ENCODE measurements at places on chromosomes 4 and X.

DNA sequence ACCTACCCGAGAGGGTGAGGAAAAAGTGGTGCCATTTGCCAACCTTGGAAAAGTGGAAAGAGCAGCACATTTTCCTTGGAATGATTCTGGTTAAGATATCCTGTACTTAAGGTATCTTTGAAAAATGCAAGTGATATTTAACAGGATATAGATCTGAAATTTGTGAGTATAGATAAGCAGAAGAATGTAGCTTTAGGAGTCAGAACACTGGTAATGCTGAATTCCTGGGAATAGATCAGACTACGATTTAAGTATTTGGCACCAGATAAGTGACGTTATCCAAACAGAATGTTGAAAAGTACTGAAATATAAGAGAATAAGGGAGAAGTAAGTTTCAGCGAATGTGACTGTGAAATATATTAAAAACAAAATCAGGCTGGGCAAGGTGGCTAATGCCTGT, 210.1 kb downstream of the PCDH7 start:
- DNase-seq: no peak

- no peak for DNase-seq
Measured at GRCh38 chrX:112946227-112946626, 105.6 kb upstream of the AMOT start.

GRCh38 chr4:145189981-145190380, 9.6 kb upstream of the OTUD4 start:
- DNase-seq: no peak

GRCh38 chrX:124441971-124442590, 95.7 kb downstream of the SH2D1A start:
- DNase-seq: no peak

DNA sequence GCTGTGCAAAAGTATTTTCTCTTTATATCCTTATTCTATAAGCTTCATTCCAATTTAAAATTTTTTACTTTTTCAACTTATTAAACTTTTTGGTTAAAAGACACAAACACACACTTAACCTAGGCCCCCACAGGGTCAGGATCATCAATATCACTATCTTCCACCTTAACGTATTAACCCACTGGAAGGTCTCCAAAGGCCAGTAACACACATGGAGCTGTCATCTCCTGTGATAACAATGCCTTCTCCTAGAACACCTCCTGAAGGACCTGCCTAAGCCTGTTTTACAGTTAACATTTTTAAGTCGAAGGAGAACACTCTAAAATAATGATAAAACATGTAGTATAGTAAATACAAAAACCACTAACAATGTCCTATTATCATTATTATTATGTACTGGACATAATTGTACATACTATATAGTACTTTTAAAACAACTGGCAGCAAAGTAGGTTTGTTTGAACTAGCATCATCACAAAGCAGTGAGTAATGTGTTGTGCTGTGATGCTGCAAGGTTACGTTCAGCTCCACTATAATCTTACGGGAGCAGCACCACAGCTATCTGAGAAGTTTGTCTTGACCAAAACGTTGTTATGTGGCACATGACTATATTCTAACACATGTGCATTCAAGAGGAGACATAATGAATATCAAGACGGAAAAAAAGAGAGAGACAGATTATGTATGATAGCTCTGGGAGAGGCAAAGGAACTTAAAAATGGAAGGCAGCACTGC, 33.7 kb downstream of the DHX15 start:
- no peak for DNase-seq

- DNase-seq: no peak
Measured at GRCh38 chr4:176376032-176376614, 56.4 kb downstream of the SPCS3 start.

GRCh38 chr4:151227172-151227571, 49.8 kb upstream of the PRSS48 start:
- DNase-seq: no peak

DNA sequence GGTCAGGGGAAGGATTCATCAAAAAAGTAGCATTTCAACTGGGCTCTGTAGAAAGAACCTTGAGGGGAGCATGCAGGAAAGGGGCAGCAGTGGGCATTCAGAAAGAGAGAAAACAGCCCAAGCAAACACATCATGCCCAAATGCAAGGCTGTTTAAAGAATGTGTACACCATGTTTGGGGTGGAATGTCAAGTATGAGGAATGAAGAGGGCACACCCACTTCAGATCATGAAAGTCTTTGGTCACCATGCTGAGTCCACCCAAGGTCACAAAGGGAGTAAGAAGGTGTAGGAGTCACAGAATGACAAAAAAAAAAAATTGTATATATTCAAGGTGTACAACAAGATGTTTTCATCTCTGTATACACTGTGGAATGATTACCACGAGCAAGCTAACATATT, 9.4 kb downstream of the S100G start:
- no peak for DNase-seq

DNA sequence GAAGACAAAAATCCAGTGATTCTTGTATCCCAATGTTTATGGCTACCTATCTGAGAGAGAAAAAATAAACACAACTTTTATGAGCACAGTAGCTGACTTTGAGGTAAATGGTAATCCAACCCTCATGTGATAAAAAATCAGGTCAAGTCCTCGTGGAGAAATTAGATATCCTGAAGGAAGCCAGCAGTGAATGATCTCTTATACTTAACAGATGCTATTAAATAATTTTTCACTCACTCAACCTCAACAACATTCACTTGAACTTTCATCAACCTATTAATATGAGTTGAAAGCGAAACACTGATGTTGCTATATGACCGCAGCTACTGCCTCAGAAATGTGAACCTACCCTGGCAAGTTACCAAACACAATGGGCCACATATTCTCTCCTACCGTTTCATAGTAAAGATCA, 105.4 kb downstream of the GPC3 start:
- no peak for DNase-seq

- no peak for DNase-seq
Measured at GRCh38 chr4:87490664-87491369, 38.4 kb downstream of the SPARCL1 start.

GRCh38 chr4:119667802-119668201, 39.2 kb upstream of the PDE5A start:
- no peak for DNase-seq

- no peak for DNase-seq
Measured at GRCh38 chrX:107014936-107015335, 14.9 kb upstream of the MORC4 start.

GRCh38 chr4:70715097-70715496, 6.7 kb upstream of the RUFY3 start:
- DNase-seq: no peak

DNA sequence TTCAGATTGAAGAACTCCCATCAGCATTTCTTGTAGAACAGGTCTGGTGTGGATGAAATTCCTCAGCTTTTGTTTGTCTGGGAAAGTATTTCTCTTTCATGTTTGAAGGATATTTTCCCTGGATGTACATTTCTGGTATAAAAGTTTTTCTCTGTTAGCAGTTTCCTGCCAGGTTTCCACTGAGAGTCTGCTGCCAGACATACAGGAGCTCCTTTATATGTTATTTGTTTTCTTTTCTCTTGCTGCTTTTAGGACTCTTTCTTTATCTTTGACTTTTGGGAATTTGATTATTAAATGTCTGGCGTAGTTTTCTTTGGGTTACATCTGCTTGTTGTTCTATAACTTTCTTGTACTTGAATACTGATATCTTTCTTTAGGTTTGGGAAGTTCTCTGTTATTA, 486.5 kb downstream of the ARAP2 start:
- DNase-seq: no peak

- no peak for DNase-seq
Measured at GRCh38 chr4:5446595-5447226, 261.6 kb downstream of the EVC2 start.

DNA sequence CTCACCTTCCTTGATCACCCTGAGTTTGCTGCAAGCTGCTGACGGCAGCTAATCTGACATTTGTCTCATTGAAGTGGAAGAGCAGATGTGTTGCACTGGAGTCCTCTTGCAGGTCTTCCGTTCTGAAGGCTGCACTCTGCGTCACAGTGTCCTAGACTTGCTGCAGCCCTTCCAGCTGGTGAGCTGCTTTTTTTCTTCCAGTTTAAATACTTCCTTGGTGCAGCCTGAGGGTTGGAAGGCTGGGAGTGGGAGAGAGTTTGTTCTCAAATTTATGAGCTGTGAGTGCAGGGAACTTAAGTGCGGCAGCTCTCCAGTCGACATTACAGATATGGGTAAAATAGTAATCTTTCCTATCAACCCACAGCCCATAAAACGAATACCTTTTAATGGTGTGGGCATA, 303.6 kb upstream of the FAT1 start:
- no peak for DNase-seq

GRCh38 chrX:68658530-68658929, 11.1 kb downstream of the STARD8 start:
- DNase-seq: no peak

DNA sequence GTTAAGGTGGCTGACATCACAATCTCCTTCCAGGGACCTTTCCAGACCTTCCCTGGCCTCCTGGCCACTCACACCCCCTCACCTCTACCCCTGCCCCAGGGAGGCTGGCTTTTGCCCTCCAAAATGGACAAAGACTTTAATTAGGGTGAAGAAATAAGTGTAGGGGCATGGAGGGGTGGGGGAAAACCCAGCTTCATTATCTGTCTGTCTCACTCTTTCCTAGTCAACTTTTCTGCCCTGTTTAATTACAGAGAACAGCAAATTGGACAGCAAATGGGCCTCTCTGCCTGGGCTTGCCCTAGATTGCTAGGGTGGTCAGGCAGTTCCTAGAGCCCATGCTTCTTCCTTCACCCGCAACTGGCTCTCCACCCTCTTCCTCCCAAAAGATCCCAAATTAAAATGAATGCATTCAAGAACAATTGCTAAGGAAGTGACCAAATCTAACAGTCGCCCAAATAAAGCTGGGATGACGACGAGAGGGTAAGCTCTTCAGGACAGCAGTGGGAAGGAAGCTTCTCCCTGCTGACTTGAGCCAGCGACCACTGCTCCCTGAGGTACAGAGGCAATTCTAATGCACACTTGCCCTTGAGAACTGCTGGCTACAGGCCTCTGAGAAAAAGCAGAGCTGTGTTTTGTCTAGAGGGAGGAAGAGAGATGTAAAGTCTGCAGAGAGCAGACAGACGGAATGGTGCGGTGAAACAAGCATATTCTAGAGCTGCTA, 12.4 kb downstream of the RAI2 start:
- DNase-seq: no peak

DNA sequence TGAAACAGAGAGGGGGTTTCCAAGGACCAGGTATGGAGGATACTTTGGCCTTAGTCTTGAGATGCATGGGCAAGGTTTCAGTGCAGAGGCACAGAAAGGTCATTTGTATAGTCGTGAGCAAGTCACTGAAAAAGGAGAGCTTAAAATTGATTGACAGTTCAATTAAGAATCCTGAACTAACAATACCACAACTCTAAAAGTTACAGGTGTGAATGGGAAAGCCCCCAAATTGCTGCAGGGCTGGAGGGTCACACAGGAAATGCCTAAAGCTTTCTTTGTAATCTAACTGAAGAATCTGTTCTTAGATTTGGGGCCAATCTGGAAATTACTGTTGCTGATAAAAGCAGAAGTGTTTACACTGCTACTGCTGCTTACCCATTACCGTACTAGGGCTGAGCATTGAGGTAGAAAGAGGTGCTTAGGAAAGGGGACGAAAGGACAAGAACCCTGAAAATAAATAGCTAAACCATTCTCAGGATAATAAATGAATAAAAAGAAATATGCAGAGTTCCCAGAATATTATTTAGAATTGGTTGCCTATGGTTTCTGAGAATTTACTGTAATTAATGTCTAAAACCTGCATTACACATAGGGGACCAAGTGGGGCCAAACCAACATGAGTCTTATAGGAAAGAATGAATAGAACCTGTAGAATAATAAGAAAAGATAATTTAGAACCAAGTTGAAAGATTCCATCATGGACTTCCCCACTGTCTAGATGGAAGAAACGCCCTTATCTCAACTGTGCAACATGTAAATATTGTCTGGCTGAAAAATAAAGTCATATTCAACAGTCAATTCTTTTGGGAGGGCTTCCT, 91.9 kb upstream of the PPP1R2C start:
- no peak for DNase-seq

DNA sequence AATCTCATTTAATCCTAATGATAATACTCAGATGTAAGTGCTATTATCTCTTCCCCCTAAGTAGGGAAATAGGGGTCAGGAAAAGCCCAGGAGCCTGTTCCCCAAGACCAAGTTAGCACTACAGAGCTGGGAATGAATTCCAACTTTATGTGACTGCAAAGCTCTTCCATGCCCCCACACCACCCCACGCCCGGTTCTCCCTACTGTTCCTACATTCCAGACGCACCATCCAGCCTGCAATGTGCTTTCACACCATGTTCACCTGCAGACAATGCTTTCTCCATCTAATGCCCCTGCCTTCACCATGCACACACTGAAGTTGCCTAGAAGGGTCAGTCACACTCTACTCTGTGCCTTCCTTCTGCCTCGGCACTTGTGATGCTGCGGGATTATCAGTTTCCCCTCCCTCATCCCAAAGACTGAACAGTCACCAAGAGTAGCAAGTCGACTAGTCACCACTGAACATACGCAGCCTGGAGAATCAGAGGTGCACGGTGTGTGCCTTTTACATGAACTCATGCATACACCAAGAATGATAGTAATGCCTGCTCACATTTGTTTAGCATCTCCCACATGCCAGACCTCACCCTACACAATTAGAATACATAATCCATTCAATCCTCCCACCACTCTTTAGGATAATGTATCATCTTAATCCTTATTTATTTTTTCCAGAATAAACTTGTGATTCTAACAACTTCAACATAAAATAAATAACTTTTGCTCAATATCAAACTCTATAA, 14.2 kb downstream of the SORBS2 start:
- DNase-seq: no peak

GRCh38 chr4:120841580-120841979, 80.9 kb downstream of the PRDM5 start:
- no peak for DNase-seq

DNA sequence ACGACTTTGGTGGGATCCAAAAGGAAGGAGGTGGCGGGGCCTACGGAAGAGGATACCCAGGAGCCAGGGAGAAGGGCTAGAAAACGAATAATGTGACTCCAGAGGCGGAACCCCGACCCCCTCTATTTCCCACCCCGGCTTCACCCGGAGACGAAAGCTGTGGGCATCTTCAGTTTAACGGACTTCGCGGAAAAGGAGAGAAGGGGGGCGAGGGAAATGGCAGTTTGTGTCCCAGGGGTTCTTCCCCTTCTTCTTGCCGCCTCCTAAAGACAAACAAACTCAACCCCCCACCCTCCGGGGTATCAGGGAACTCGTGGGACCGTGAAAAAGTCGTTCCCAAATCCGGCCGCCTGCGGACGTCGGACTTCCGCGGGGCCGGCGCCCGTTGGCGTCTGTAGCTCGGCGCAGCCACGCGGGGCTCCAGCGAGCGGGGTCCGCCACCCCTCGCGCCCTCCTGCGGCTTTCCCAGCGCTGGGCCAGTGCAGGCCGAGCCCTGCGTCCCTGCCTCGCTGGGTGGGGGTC, 3.6 kb upstream of the LEF1 start:
- DNase-seq: no peak

All from NCI-H2081 treated with DMSO at 0.1 percent for 48 hours (cell line).